ENCODE measurements at places on chromosomes 2 and 18. TPM values are rescaled to one million over a fixed set of nuclear protein-coding genes. Genes with fewer than 3 reads are reported as not detected.

The NETO1 gene
- 5.5 TPM for total RNA-seq

DNA sequence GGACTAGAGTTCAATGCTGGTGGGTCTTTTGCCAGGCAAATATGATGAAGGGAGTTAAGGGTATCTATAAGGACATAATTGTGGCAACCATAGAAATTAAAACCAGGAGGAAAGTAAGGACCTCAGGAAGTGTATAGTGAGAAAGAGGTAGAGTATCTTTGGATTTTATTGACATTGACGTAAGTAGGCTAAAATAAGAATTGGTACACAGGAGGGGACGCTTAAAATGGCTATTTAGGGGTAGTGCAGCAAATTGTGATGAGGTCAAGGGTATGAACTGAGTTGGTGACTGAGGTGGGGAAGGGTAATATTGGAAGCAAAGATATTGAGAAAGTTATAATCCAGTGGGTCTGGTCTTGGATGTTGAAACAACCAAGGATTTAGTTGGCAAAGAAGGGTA is 42.7 kb downstream of the MARCHF7 start:
- no peaks in the 10 kb centered on the region for H3K27me3 ChIP-seq
- no peaks in the 10 kb centered on the region for H3K36me3 ChIP-seq
- DNase-seq = no peak
- H3K27ac ChIP-seq = no peak overlapping the region
- peaks cover 2% of the 10 kb centered on the region for H3K4me1 ChIP-seq

The UGT1A3 gene
- total RNA-seq = not detected

DNA sequence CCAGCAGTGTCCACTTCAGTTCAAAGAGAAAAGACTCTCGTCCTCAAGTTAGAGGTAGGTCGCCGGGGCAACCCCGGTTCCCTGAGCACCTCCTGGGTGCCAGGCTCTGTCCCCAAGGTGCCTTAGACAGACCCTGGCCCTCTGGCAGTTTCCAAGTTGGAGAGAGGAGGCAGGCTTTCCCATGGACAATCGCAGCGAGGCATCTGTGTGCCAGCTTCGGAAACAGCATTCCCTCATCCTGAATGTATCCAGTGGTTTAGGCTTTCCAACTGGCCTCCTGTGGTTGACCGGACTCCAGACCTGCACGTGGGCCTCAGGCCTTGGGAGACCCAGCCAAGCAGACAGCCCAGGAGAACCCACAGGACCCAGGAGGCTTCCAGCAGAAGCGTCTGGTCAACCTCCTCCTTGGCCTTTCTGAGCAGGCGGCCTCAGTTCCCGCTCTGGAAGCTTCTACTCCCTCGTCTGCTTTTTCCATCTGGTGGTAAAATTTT is 70.3 kb downstream of the KCNF1 start:
- H3K27ac ChIP-seq = peak overlapping the region; percentile 96
- peaks cover 48% of the 10 kb centered on the region for H3K4me1 ChIP-seq
- no peak for DNase-seq
- peaks cover 13% of the 10 kb centered on the region for H3K27me3 ChIP-seq
- H3K36me3 ChIP-seq = no peaks in the 10 kb centered on the region
- no peak overlapping the region for H3K4me3 ChIP-seq

The PARD3B gene
- total RNA-seq = 0.66 TPM

The SF3B6 gene
- 76.5 TPM for total RNA-seq

DNA sequence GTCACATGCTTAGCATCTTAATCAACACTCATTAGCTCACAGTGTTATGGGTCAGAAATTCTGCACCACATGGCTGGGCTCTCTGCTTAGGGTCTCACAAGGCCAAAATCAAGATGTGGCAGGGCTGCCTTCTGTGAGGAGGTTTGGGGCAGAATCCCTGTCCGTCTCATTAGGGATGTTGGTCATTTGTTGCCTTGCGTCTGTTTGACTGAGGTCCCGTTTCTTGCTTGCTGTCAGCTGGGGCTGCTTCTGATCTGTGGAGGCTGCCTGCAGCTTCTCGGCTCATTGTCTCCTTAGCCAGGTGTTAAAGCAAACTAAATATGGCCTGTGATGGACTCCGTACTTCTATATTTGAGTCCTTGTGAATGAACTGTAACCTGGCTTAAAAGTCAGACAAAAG is 146.5 kb downstream of the NDUFA10 start:
- H3K27ac ChIP-seq = no peak overlapping the region
- H3K4me1 ChIP-seq = peaks cover 2% of the 10 kb centered on the region
- no peak overlapping the region for H3K4me3 ChIP-seq
- peaks cover 7% of the 10 kb centered on the region for H3K36me3 ChIP-seq
- no peak for DNase-seq

- no peak overlapping the region for H3K4me3 ChIP-seq
- no peaks in the 10 kb centered on the region for H3K36me3 ChIP-seq
- H3K4me1 ChIP-seq = peaks cover 2% of the 10 kb centered on the region
- H3K27ac ChIP-seq = no peak overlapping the region
- no peaks in the 10 kb centered on the region for H3K27me3 ChIP-seq
Measured at GRCh38 chr2:37896319-37896718, 28.8 kb upstream of the RMDN2 start.

DNA sequence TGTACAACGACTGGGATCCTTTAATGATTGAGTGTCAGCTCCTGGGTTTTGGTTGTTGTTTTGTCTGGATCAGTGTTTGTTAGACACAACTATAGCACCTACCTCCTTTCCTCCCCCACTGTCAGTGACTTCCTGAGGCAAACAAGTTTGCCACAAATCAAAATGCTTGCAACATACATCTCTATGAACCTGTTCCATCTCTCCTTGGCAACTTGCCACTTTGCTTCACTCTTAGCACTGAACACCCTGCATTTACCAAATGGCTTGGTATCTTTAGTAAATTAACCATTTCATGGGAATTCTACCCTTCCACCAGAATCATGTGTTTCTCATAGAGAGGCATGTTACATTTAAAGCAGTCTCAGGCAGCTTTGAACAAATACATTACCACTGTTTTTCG is 301.1 kb upstream of the TANK start:
- no peak overlapping the region for H3K27ac ChIP-seq
- H3K27me3 ChIP-seq = no peaks in the 10 kb centered on the region
- no peaks in the 10 kb centered on the region for H3K4me1 ChIP-seq
- H3K36me3 ChIP-seq = no peaks in the 10 kb centered on the region
- no peak overlapping the region for H3K4me3 ChIP-seq

DNA sequence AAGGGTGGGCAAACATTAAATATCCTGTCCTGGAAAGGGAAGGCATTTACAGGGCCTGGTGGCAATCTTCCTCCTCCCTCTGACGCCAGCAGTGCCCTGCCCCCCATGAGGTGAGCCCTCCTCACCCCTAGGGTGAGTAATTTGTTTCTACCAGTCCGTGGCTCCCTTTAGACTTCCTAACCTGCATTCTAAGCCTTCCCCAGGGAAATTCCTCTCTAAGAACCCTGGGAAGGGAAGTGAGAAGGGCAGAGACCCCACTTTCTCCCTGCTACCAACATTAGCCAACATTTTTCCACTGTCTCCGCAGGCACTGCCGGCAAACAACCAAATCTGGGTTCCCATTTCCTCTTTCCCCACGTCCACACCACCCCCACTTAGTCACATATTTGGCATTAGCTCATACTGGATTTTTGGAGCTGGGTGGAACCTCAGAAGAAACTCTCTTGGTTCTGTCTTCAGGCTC is 69.3 kb downstream of the NRP2 start:
- no peak overlapping the region for H3K27ac ChIP-seq
- H3K36me3 ChIP-seq = no peaks in the 10 kb centered on the region
- peaks cover 4% of the 10 kb centered on the region for H3K27me3 ChIP-seq

DNA sequence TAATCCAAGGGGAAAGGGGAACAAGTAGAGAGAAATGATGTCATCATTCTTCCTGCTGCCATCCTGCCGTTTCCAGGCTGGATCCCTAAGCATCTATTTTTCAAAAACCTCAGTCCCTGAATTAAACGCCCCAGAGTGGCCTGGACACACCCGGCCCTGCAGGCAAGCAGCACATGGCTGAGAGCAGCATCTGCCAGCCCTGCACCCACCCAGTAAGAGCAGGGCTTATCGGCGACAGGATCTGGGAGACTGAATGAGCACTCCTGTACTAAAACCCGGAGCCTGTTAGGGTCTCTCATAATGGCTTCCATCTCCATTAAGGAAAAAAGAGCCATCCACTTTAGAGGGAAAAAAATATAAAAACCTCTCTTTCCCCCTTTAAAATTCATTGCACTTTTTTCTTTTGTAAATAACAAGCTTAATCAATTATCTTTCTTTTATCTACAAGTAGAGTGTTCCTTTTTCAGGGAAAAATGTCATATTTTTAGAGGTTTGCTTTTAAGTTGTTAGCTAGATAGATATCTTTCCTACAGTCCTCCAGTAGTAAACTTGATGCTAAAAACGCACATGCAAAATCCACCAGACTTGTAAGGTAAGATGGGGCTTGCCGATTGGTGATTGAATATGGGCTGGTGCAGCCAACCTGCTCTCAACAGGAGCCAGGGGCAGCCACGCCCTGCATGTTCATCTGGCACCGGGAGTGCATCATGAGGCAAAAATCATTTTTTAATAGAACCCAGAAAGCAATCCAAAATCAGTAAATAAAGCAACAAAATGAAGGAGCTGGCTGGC is 457.8 kb downstream of the EIPR1 start:
- peak; percentile 85 for DNase-seq
- H3K27ac ChIP-seq = peak overlapping the region; percentile 98
- peaks cover 2% of the 10 kb centered on the region for H3K27me3 ChIP-seq
- H3K4me3 ChIP-seq = peak overlapping the region; percentile 40
- peaks cover 24% of the 10 kb centered on the region for H3K4me1 ChIP-seq

The TRIM43 gene
- 2.3 TPM for total RNA-seq

GRCh38 chr2:55482186-55482884 is 37.2 kb upstream of the CFAP36 start:
- H3K27ac ChIP-seq = peak overlapping the region; percentile 95
- peaks cover 16% of the 10 kb centered on the region for H3K4me1 ChIP-seq
- peaks cover 8% of the 10 kb centered on the region for H3K27me3 ChIP-seq
- peak overlapping the region; percentile 64 for H3K4me3 ChIP-seq
